NCI-H1436 treated with DMSO at 0.1 percent for 48 hours (cell line): ENCODE measurements at places on chromosomes 12 and 14.

DNA sequence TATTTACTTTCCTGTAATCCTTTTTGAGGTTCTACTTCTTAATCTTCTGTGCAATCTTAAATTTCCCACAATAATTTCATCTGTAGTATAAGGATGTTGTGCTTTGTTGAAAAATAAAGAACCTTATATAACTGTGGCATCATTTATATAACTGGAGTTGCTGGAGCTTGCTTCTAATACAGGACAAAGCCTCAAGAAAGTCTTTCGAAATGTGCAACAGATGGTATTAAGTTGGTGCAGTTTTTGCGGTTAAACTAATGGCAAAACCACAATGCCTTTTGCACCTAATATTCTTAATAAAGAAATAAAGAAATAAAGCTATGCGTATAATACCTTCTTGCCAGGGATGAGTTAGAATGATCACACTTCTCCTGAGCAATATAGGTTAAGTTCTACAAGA is 180.0 kb downstream of the KITLG start:
- DNase-seq: no peak

DNA sequence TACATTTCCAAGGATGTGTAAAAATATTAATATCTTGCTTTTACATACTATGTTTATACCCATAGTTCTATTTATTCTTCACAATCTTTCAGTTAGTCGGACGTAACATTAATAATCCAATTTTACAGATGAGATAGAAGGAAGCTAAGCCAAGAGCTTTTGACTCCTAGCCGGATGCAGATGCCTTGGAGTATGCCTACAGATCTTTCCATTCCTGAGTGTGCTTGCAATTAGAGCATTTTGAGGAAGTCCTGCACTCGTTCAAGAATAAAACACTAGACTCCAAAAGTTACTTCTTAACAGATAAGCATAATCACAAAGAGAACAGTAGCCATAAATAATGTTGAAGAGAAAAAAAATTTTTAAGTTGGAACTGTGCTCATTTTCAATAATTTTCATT is 337.6 kb upstream of the CLEC14A start:
- DNase-seq: no peak

- peak; percentile 64 for DNase-seq
Observed at GRCh38 chr12:6962285-6963015, 8.0 kb downstream of the PHB2 start.

DNA sequence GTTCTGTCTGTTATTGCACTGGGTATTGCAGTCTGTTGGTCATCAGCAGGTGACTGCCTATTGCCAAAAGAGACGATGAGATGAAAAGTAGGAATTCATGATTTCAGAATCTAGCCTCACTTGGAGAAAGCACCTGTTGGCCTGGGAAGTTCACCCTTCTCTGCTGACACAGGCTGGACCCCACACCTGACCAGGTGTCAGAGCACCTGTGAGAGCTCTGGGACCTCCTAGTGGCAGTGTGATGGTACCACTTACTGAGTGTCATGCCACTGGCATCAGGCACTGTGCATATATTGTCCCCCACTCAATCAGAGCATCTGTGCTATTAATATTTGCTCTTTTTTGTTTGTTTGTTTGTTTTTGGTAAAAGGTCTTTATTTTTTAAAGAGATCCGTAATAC is 68.0 kb downstream of the RASSF3 start:
- no peak for DNase-seq

DNA sequence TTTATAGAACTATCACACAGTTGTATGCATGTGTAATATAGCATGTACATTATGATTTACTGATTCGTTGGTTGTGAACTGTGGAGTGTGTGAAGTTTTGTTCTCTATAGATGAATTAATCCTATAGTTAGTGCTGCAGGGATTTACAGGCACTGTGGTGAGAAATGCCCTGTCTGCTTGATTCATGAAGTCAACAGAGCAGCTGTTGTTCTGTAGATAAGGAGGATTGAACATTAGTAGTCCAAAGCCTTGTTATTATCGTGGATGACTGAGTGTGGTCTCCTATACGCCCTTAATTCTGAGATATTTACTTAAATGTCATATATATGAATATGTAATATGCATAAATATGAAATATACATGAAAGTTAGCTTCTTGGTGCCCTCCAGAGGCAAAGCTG is 98.3 kb downstream of the DNAH10 start:
- no peak for DNase-seq

- DNase-seq: no peak
Observed at GRCh38 chr14:70084226-70084625, 104.5 kb downstream of the SLC8A3 start.

- no peak for DNase-seq
Observed at GRCh38 chr12:51009056-51009440, 17.1 kb downstream of the SLC11A2 start.

- DNase-seq: no peak
Observed at GRCh38 chr14:34592623-34593022, 37.3 kb downstream of the SNX6 start.

DNA sequence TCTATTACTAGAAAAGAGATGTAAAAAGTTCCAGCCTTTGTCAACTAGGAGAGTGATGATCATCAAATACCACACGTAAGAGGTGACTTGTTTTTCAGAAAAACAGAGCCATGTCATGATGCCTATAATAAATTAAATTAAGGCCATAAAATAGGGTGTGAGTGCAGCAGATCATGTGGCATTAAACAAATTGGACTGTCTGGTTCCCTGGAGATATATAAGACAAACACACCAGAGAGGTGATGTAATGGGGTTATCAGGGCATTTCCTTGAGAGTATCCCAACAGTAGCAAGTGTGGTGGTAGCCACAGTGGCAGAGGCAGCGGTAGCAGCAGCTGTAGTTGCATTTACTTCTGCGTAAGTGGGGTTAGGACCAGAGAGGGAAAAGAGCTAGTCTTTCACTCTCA is 14.6 kb upstream of the GALNT6 start:
- no peak for DNase-seq

DNA sequence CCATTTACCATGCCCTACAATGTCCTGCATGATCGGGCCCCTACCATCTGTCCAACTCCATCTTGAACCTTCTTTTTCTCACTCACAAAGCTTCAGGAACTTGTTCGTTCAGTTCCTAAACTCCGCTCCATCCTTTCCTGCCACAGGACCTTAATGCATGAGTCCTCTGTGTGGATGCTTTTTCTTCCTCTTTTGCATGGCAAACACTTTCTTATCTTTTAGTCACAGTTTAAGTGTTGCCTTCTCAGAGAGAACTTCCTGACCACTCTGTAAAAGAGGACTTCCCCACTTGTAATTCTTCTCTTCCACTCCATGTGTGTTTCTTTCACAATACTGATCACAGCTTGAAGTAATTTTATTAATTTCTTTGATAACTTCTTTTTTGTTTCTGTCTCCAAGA is 54.4 kb upstream of the ETV6 start:
- no peak for DNase-seq

DNA sequence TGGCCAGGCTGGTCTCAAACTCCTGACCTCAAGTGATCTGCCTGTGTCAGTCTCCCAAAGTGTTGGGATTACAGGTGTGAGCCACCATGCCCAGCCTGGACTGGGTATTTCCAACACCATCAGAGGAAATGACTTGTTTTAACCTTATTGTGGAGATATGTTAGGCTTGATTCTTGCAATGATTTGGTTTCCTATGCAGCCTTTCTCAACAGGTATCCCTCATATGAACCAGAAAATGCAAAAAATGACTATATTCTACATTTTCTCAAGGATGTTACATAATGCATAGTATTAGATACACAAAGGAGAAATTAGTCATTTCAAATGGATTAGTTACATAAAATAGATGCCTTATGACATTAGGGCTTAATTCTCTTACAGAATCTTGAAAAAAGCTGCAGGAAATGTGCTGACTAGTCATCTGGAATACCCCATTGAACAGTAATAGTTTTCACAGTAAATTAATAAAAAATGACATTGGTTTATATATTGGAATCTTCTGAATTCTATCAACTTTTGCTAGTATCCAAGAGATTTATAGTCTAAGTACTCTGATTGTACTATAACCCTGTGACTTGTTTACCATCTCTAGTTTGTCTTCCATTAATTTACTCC is 132.6 kb downstream of the INSM2 start:
- DNase-seq: no peak

DNA sequence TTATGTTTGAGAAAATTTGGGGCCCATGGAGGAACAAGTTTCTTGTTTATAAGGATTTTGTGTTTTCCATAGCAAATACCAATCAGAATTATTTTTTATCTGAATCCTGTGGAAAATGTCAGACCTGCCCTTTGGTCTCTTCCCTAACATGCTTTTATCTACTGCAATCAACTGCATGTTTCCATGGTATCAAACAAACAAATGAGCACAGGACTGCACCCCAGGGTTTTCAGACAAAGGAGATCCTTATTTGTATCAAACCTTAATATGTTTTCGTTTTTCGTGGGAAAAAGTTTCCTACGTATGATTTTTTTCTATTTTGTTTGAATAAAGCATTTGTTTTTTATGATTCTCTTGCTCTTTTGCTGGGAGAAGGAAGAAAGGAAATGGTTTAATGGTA is 91.1 kb downstream of the GPR135 start:
- DNase-seq: no peak

GRCh38 chr12:128245121-128245520 is 21.8 kb upstream of the TMEM132C start:
- no peak for DNase-seq

GRCh38 chr14:74922752-74923401 is at the start of gene RPS6KL1:
Gene RPS6KL1, minus strand, starts transcription at chr14:74923260. Its CDS starts 1,719 bp downstream, at chr14:74921541.
- DNase-seq: peak; percentile 65

DNA sequence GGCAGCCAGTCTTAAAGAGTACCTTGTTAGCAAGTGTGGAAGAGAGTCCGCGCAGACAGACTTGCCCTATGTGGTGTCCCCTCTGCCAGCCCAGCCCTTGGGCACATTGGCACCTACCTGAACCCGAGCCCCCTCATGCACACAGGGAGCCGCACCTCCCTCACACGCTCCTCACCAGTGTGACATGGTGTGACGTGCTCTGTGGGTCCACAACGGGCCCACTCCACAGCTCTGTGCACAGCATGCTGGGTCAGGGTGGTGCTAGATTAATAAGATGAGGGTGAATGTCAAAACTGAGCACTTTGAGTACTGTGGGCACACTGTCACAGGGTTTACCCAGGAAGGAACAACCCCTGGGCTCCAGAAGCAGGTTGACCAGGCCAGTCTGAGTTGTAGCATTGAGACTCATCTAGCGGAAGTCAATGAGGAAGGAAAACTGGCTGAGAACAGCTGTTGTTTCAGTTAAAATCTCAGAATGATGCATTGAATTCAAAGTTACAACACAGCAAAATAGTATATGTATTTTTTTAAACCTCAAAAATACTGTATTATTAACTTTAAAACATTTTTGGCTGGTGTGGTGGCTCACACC is 53.4 kb upstream of the AMN start:
- DNase-seq: no peak

DNA sequence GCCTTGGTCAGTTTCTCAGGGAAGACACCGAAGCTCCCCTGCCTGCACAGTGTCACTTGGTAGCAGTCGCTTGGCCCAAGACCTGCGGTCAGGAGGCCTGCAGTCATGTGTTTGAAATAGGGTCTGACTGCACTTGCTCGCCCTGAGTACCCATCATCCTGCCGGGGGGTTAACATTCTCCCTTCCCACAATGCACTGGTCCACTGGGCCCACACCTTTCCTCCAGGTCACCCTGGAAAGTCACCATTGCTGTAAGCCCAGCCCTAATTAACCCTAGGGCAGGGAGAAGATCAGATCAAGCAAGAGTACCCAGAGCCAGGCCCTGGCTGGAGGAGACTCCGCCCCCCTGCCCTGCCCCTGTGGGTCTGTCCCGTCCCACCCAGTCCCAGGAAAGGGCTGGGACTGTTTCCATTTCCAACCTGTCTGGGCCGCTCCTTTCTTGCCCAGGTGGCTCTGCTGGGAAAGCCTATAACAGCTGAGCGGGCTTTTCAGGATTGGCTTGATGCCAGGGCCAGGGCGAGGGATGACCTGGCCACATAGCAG is 87.1 kb downstream of the ZFP36L1 start:
- DNase-seq: no peak

GRCh38 chr12:47218191-47218654 is 138.5 kb upstream of the AMIGO2 start:
- DNase-seq: no peak

DNA sequence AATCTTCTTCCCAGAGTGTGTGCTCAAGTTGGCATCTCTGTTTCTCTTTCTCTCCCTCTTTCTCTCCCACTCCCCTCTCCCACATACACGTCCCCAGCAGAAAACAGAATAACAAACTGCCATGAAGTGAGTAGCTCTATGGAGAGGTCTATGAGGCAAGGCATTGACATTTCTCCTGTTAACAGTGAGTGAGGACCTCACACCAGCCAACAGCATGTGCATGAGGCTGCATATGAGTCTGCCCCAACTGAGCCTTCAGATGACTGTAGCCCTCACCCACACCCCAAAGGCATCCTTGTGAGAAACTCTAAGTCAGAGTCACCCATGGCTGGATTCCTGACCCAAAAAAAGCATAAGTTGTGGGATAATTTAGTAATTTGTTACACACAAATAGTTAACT is 50.4 kb downstream of the MAGOHB start:
- no peak for DNase-seq

DNA sequence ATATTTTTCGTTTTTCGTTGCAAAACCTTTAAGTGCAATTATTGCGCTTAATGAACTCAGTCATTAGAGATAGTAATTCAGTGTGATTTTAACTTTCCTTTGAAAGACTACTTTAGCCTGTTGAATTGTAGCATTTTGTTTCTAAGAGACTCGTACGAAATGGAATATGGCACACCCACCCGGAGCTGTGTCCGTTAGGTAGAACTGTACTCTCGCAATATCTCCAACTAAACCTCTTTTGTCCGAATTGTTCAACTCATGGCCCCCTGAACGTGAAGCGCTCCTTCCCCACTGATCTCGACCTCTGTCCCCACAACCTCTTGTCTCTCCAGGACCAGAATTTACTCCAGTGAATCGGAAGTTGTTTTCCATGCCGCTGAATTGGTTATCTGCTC is 800 bp downstream of the PCNX4 start:
- DNase-seq: no peak

GRCh38 chr12:112239881-112240280 is 114.5 kb downstream of the TRAFD1 start:
- DNase-seq: no peak

DNA sequence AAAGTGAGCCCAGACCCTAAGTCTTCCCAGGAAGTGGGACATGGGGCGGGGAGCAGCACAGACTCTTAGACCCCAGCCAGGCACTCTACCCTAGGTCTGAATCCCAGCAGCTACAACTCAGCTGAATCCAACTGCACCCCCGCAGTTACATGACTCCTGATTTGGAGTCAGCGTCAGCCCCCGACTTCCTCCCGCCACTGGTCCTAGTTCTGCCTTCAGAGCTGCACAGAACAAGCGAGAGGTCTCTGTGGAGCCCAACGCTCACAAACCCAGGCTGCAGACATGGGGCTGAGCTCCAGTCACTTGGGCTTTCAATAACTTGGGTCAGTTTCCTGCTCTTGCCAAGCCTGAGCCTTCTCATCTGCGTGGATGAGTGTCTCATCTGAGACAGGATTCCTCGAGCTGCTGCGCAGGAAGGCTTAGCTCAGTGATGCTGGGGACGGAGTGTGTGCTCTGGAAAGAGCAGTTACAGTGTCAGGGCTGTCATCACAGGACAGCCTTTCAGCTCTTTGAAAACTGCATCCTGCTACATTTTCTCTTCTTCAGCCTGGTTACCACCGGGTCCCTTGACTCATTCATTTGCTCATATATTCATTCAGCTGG is 30.6 kb upstream of the NXPH4 start:
- DNase-seq: no peak

- no peak for DNase-seq
Observed at GRCh38 chr14:94914191-94914590, 144.3 kb upstream of the GSC start.
